ENCODE measurements at places on chromosomes 3 and 15. TPM values are rescaled to one million over a fixed set of nuclear protein-coding genes. Genes with fewer than 3 reads are reported as not detected.

CADM2 gene
- total RNA-seq: not detected

FBXW12 gene
- not detected for total RNA-seq

SIDT1 gene
- total RNA-seq: 0.02 TPM

DNA sequence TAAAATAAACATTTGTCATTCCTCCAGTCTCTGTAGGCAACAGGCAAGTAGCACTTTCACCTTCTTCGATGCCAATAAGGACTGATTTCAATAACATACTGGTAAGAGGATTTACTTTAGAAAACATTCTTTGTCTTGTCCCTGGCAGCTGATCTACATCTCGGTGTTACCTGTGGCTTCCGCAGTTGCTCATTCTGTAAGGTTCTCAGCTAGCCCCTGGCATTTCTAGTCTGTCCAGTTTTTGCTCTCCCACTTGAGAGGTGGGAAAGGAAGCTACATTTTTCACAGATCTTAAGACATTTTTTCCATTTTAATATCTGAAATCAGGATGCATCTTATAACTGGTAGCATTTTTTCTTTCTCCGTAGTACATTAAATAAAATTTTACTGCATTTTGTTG, 19.7 kb upstream of the MAP6D1 start:
- DNase-seq: no peak

DNA sequence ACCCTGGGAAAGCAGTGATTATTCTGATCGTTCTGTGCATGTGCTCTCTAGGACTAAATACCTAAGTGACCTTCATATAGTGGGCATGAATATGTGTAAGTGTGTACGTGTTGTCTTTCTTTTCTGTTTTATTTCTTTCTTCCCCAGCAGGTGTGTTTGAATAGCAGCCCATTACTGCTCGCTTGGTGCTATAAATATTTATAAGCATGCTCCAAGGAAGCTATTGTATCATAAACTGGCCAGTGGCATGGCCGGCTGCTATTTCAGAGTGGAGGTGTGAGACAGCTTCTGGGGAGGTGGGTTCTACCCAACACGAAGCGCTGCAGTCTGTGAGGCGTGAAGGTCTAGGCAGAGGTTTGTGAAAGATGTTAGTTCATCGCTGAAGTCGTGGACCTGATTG, 641.8 kb downstream of the NTRK3 start:
- no peak for DNase-seq

DNA sequence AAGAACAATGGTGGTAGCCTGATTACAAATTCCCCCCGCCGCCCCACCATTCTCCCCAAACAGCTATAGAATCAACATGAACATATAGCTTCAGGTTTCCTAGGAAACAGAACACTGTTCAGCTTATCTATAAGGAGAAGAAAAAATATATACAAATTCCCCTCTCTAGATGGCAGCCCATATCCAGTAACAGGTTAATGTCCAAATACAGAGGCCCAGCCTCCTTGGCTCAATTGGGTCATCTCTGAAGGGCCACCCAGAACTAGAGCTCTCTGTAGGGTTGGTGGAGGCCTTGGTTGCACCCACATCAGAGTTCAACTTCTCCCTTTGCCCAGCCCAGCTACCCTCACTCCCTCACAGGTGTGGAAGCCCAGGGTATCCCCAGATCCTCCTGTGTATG, 91.5 kb upstream of the ADAMTS17 start:
- DNase-seq: no peak

DNA sequence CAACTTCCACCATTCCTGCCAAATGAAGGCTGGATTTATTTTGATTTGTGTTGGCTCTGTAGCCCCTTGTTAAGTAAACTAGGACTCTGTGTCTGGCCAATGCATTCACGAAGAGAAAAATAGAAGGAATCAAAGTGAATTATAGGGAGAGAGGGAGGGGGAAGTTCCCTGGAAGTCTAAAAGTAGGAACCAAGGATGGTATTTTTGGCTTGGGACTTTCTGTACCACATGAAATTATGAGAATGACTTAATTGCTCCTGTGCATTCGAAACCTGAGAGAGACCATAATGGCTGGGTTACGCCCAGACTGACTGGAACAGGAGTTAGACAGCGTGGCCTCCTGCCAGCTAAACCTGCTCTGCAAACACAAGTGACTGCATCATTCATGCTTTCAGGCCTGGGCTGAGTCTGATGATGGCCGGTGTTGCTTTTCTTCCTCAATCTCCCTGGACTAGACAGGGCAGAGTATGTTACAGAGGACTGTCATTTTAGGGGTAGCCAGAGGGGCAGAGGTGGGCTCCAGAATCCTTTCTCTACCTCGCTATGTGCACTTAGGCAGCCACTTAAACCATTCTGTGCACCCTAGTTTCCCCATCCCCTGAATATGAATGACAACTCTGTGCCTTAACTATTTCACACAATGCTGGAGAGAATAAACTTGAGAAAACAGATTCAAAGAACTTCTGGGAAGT, 58.9 kb downstream of the MYO1E start:
- DNase-seq: peak; percentile 42

- no peak for DNase-seq
Observed at GRCh38 chr3:60536420-60536819, 714.8 kb downstream of the FHIT start.

GRCh38 chr15:63480441-63480821, 24.0 kb upstream of the USP3 start:
- no peak for DNase-seq

DNA sequence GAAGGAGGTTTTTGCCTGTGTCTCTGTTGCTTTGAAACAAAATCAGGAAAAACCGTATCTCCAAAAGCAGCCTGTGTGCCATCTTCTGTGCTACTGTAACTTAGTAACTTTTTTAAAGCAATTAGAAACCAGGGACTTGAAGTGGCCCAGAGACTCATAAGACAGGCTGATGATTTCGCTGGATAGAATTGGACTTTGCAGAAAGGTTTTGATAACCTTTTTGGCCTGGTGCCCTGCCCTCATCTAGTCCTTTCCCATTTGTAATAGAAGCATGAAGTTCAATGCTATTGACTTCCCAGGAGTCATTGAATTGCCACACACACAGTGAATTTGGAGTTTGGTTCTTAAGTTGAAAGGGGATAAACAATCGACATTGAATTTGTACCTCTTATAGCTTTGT, 157.2 kb downstream of the PTPRG start:
- DNase-seq: no peak

- no peak for DNase-seq
Observed at GRCh38 chr3:4738737-4739274, 240.4 kb upstream of the BHLHE40 start.

- DNase-seq: peak; percentile 23
Observed at GRCh38 chr15:51536965-51537574, 85.5 kb downstream of the DMXL2 start.

- DNase-seq: no peak
Observed at GRCh38 chr3:184712248-184713039, 580 bp upstream of the MAGEF1 start.

DNA sequence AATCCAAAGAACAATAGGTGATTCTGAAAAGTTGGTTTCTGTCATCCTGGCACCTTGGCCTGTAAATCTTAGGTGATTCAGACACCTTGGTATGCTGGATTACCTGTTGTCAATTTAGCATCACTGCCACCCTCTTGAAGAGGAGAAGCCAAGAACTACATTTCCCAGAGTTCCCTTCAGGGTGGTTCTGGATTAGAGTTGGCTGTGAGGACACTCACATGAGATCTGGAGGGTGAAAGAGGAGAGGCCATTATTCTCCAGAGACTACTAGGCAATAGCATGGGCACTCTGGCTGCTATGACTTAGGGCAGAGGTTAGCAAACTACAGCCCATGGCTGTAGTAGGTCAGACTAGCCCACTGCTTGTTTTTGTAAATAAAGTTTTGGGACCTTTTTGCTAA, 41.7 kb upstream of the CORO2B start:
- DNase-seq: no peak

GRCh38 chr15:90547540-90547939, 17.8 kb downstream of the CRTC3 start:
- no peak for DNase-seq

DNA sequence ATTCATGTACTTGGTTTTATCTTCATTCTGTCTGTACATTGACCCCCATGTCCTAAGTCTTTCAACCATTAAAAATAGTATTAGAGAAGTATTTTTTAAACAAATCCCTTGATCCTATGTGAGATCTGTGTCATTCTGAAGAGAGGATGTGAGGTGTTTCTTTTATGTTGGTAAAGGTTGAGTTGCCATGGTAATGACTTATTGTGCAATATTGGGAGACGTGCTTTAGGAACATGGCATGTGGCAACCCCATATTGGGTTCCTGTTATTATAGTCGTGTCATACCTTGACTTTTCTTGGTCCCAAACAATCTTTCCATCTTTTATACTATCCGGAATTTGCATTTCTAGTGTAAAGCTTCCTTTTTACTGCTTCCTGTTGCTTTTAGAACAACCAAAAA, 203.1 kb downstream of the KCNAB1 start:
- no peak for DNase-seq

DNA sequence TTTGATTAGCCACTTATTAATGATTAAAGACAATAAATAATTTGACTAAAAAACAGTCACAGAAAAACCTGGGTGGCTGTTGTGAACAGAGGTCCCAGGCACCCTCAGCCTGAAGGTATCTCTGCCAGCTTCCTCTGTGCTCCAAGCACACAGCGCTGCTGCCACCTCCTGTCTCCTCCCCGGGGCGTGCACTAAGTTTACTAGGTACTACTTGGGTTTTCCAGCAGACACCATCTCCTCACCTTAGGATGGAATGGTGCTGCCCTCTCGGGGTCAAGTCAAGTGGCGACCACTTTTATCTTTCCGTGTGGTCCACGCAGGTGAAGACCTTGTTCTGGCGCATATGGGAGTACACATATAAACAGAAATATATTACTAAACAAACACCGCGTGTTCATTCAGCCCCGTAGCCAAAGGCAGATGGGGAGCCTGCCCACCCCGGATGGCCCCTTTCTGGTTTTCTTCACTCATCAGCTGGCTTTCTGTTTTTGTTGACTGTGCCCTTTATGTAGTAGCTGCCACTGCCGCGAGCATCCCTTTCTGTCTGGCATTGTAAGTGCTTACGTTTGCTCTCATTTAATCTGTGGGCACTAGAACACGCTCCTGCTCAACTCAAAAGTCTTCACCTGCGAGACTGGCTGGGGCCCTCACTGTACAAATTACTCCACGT, 128.0 kb downstream of the LRIG1 start:
- peak; percentile 21 for DNase-seq

GRCh38 chr15:51678096-51678495, 3.2 kb upstream of the SCG3 start:
- no peak for DNase-seq

- no peak for DNase-seq
Observed at GRCh38 chr3:147987549-147987948, 578.4 kb downstream of the ZIC1 start.

DNA sequence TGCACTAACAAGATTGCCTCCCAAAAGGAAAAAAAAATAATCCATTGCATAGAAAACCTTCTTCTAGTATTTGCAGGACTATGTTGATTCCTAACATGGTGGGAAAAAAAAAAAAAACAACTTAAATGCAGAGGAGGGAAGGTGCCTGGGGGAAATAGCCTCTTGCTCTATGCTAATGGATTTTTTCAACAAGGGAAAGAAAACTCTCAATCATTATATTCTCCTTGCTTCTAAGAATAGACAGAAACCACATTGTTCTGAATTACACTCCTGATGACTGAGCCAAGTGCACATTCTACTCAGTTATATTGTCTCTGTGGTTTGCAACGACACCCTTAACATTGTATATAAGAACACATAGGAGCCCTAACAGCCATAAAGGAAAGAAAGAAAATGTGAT, 760.2 kb downstream of the NAALADL2 start:
- no peak for DNase-seq

- DNase-seq: no peak
Observed at GRCh38 chr3:66140743-66141372, 79.9 kb upstream of the SLC25A26 start.

DNA sequence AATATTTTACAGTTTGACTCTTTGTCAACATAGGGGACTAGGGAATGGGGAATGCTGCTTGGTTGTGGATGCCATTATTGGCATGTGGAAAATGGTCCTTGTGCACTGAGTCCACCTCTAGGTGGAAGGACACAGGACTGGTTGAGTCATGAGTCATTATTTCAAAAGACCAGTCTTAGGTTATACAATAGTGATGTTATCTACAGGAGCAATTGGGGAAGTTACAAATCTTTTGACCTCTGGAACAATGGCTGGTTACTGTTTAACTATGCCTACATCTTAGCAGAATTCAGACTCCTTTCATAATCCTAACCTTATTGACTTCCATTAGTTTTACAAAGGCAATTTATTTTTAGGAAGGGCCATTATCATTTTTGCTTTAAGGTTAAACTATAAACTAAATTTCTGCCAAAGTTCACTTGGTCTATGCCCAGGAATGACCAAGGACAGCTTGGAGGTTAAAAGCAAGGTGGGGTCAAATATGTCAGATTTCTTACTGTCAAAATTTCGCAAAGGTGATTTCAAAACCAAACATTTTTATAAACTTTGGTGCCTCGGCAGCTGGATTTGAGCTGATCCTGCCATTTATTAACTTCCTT, 11.8 kb upstream of the CCR8 start:
- DNase-seq: no peak

DNA sequence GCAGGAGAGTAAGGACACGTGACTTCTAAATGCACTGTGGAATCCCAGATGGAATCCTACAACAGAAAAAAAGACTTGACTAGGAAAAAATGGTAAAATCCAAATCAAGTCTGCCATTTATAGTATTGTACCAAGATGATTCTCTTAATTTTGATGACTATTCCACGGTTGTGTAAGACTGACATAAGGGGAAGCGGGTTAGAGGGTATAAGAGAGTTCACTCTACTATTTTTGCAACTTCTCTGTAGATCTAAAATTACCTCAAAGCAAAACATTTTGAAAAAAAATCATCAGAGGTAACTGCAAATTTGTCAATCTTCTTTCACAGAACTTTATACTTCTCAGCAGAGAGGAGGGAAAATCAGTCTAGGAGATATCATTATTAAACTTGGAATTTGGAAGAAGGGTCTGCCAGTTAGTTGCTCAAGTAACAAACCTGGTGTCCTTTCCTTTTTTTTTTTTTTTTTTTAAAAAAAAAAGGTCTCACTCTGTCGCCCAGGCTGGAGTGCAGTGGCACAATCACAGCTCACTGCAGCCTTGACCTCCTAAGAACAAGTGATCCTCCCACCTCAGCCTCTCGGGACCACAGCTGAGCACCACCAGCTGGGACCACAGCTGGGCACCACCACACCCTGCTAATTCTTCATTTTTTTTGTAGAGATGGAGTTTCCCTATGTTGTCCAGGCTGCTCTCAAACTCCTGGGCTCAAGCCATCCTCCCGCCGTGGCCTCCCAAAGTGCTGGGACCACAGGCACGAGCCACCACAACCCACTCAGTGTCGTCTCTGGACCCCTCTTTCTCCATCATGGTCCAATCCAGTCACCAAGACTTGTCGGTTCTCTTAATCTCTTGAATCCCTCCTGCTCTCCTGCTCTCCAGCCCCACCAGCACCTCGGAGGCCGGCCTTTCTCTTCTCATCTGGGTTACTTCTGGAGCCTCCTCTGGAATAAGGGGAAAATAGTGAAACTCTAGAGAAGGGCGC, 14.9 kb upstream of the HES1 start:
- DNase-seq: no peak

- no peak for DNase-seq
Observed at GRCh38 chr3:116155841-116156240, 289.4 kb downstream of the LSAMP start.
